ENCODE measurements at places on chromosomes 4 and X. TPM values are rescaled to one million over a fixed set of nuclear protein-coding genes. Genes with fewer than 3 reads are reported as not detected.

GRCh38 chr4:148779771-148780170 is 337.6 kb upstream of the NR3C2 start:
- DNase-seq, result no peak

- peak; percentile 13 for DNase-seq
Measured at GRCh38 chrX:38890963-38891362, 89.7 kb downstream of the MID1IP1 start.

GRCh38 chrX:151912221-151912620 is 468 bp upstream of the MAGEA4 start:
- no peak for DNase-seq

DNA sequence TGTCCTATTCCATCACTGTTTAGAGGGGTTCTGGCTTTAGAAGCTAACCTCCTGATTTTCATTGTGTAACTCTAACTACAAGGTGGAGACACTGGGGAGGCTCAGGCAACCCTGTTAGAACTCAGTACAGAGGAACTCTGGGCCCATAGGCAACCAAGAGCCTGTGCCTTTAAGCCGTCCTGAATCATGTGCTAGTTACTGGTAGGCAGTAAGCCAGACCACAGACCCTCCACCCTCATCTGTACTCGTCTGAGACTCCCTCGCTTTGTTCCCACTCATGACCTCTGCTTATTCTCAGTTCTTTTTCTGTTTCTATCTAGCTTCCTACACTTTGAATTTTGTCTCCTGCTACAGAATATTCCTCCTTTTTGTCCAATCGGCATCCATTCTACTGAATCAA is 31.4 kb downstream of the TBC1D1 start:
- DNase-seq, result no peak

The MGAT4D gene
- not detected for total RNA-seq

The RAB9B gene
- 3.6 TPM for total RNA-seq
